Stimulated activated CD8-positive, alpha-beta memory T cell treated with anti-CD3 and anti-CD28 coated beads, Interleukin-4, amount 100 ng/mL, for 24 hours (primary cell): ENCODE measurements at places on chromosomes 7 and 10.

GRCh38 chr10:68963151-68963550 is 7.2 kb downstream of the DDX21 start:
- DNase-seq = no peak

DNA sequence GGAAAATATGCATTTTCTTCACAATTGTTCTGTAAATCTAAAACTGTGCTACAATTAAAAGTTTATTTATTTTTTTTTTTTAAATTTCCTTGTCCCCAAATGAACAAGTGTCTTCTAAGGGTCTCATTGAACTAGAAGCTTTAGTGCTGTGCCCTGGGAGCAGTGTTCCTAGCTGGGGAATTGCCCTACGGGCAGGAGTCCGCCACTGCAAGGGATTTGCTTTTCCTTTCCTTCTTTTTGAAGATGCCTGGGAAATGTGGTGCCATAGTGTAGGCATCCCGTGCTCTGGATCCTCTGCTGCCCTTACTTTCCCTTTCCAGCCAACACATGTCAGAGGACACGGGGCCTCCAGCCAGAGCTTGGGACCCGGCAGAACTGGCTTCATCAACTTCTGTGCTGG is 177.1 kb upstream of the CTBP2 start:
- no peak for DNase-seq

DNA sequence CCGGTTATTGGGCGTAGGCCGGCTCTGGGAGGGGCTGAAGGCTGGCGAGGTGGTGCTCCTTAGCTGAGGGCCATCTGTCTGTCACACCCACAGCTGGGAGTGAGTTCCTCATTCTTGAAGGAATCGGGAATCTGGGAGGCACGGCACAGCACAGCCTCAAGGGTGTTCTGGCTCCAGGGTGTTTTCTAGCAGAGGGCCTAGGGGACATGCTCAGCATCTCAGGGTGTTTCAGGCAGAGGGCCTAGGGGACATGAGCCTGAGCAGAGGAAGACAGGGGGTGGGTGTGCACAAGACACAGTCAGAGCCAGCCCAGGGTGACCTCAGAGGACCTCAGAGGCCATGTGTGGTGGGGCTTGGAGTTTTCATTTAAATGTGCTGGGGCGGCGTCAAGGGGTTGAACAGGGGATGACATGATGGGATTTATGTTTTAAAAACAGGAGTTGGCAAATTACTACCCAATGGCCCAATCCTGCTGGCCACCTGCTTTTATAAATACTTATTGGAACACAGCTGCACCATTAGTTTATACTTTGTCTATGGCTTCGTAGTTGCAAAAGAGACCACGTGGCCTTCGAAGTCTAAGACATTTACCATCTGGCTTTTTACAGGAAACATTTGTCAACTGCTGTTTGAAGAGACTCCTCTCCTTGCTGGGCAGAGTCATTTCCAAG is 121.6 kb downstream of the PRKAG2 start:
- DNase-seq = no peak

DNA sequence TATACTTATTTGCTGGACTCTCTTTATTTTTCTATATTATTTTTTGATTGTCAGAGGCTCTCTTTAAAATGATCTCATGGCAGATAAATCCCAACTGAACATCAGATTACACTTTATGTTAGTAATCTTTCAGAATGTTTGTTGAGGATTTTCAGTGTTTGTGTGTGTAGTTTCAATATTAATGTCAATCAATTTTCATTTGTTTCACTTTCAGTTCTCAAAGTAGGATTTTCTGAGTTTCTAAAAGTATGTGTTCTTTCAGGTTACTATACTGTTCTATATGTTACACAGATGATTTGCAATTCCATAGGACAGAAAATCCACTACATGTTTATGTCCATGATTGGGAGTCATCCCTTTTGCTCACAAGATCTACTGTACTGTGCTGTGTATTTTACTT is 311.9 kb upstream of the POT1 start:
- DNase-seq = no peak

DNA sequence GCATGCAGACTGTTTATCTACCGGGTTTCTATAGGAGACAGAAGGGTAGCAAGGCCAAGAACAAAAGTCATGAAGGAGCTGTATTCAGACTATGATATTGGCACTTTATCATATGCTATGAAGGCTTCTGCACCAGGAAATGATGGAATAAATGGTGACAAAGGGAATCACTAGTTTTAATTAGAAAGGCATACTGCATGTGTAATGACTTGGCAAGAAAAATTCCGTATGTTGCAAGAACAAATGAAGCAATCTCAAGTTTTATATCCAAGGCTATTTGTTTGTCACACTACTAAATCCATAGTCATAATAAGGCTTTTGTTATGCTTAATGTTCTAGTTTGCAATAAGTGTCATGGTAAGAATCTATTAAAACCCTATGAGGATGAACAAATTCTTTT is 230.9 kb downstream of the ZEB1 start:
- DNase-seq = no peak

DNA sequence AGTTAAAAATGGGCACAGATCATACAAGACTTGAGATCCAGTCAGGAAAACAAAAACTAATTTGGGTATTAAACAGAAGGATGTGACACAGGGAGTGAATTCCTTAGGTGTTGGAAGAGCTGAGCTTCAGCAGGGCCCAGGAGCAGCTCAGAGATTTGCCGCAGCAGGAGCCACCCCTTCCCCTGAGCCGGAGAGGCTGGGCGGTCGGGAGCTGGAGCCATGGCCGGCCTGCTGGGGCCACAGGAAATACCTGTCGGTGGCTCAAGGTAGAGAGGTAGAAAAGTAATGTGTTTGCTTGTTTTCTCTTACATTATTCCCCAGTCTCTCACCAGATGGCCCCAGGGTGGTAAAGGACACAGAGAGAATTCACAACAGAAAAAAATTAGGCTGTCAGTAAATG is 52.2 kb downstream of the DYNC2I1 start:
- no peak for DNase-seq

- DNase-seq = no peak
Observed at GRCh38 chr7:126535176-126535575, 717.6 kb downstream of the GRM8 start.

- DNase-seq = no peak
Observed at GRCh38 chr7:123641901-123642300, 13.8 kb upstream of the LMOD2 start.

DNA sequence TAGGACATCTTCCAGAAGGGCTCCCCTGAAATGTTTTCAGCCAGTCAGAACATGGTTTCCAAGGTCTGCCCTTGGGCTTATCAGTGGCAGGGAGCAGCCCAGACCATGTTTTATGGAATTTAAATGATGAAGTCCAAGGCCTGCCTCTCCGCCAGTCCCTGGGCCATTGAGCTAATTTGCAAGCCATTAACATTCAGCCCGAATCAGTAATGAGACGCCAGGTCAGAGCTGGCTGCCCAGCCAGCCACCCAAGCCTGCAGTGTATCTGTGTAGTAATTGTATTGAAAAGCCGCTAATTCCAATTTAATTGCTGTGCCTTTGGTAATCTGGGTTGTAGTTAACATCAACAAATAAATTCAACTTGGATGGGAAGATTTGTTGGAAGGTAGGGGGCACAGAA is 131.4 kb downstream of the PAXIP1 start:
- no peak for DNase-seq

DNA sequence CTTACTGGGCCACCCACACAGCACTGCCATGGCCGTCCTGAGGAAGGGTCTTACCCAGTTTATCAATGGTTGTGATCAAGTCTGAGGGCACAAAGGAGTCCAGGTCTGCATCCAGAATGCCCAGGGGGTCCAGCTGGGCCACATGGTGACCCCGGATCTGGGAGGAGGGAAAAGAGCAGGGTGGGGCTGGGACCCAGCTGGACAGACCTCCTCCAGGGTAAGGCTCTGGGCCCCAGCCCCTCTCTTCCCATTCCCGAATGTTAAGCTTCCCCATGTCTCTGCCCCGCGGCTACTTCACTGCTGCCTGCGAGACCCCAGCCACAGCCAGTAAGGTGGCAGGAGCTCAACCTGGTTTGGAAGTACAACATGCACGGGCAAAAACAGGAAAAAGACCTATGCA is 9.5 kb downstream of the OGDHL start:
- DNase-seq = no peak

GRCh38 chr7:139232904-139233303 is 1.9 kb downstream of the UBN2 start:
- DNase-seq = no peak

DNA sequence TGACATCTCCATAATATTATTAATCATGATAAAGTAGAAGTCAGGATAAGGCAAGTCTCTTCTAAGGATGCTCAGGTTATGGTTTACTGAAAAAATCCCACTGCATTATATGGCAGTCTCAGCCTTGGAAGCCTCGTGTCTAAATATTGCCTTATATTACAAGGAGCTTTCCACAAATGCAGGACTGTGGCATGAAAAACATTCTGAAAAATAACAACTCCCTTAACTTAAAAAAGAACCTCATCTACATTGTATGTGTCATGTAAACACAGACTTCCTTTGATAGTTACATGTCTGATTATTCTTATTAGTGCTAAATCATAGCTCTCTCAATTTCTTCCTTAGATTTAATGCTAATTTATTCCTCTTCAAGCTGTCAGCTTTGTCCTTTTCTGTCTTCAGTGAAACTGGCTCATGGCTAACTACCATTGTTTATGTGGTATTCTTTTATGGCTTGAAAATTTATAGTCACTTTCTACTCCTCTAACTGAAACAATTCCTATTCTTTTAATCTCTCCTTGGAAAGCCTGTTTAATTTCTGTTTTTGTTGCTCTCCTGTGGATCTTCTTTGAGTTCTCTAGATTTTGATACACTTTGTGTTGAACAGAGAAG is 156.1 kb downstream of the KIF20B start:
- DNase-seq = no peak

DNA sequence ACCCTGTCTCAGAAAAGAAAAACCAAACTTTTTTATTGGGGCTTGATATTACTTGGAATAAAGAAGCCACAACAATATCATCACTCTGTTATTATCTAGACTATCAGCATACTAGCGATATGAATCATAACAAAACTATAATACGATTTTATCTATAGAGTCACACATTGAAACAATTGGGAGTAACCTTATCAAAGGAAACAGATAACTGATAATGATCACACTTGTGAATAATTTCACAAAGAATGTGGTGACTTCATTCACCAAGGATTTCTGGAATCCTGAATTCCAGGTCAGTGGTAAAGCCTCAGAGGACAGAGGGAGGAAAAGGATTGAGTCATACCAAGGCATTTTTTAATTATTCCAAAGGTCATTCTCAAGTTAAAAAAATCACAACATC is 32.1 kb upstream of the NMT2 start:
- DNase-seq = no peak

- no peak for DNase-seq
Observed at GRCh38 chr10:64430690-64431323, 909.6 kb downstream of the REEP3 start.

- DNase-seq = no peak
Observed at GRCh38 chr10:1156616-1156886, 100.4 kb downstream of the WDR37 start.

DNA sequence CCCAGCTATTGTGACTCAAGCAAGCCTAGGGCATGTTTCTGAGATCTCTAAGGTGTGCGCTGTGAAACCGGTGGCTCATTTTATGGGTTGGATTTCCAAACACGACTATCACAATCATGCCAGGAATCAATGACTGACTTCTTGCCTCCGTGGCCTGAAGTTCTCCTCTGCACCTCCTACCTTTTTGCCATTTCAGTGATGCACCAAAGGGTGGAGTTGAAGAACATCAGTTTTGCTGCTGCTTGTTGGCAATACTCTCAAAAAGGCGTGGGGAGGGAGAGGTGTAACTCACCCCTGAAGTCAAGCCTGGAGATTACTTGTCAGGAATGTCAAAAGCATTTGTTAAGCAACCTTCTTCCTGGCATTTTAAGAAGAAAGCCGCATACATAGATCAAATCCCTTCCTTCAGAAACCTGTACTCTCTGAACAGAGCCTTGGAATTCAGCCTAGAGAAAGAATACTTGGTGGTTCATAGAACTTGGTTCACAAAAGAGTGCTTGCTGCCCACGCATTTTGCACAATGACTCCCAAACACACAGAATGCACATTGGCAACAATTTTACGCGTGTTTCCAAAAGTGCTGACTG is 41.0 kb downstream of the KIAA1217 start:
- DNase-seq = no peak

- DNase-seq = no peak
Observed at GRCh38 chr7:107768263-107768662, 24.3 kb downstream of the CBLL1 start.

DNA sequence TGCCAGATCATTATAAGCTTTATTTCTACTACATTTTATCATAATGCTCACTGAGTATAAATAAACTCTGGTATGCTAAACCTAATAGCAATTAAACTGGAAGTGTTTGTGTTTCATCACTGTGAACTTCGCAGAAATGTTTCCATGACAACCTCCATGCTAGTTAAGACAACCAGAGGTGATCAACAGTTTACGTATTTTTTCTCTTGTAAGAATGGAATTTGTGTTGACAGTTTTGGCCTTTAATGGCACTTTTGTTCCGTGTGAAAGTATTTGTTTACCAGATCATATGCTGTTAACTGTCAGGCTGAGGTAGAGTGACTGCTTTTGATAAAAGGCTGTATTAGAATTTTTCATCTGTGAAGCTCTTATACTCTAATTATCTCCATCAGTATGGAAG is 212.1 kb upstream of the PPP1R3A start:
- DNase-seq = no peak

GRCh38 chr10:110574420-110574819 is 6.9 kb downstream of the SMC3 start:
- DNase-seq = no peak

DNA sequence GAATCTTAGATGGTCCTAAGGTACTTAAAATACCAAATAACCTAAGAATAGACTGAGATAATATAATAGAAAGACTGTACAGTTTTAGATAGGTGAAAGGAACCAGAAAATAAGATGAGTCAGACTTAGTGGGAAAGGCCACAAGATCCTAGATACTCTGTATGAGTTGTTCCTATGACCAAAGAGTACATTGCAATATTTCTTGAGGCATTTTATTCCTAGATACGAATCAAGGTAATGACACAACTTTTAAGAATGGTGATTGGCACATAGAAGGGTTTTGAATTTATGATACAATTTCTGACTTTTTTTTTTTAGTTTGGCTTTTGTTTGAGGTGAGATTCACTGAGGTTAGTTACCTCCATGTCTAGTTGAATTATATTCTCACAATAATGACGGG is 30.2 kb downstream of the MGAM start:
- DNase-seq = no peak

DNA sequence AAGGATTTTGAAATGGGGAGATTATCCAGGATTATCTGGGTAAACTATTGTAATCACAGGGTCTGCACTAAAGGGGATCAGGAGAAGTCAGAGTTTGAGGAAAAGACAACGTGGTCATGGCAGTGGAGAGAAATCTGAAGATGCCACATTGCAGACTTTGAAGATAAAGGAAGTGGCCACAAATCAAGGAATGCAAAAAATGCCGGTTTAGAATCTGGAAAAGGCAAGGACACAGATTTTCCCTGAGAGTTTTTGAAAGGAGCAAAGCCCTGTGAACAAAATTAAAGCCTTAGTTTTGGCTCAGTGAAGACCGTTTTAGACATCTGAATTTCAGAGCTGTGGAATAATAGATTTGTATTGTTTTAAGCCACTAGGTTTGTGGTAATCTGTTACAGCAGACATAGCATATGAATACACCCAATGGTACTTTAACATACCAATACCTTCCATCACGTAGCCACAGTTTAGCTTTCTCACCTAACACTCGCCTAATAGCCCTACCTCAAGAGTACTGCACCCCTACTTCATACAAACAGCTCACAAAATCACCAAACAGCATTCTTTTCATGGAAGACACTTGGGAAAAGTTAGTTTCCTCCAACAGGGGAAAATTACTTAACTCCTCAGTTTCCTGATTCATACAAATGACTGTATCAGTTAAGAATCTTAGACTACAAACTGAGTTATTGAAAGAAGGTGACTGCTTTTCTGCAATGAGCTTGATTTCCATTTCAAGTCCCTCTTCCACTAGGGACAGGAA is 446.5 kb downstream of the INHBA start:
- no peak for DNase-seq
